Activated CD8-positive, alpha-beta memory T cell treated with anti-CD3 and anti-CD28 coated beads for 1 hour (primary cell): ENCODE measurements at places on chromosomes 7 and 10.

DNA sequence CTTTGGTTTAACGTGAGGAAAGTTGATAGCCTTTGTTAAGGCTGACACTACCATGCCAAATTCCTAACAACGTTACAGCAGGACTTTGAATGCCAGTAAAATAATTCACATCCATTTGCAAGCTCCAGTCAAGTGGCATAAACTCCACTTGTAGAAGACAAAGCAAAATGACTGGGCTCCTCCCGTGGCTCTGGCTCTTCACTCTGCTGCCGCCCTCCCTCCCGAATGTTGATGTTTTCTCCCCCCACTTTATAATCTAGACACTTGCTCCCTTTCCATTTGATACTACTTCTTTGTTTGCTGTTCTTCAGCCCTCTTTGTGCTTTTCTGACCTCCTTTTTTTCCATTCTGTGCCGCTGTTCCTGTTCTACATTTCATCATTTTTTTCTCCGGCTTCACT, 22.8 kb upstream of the ITGB8 start:
- no peak for DNase-seq

DNA sequence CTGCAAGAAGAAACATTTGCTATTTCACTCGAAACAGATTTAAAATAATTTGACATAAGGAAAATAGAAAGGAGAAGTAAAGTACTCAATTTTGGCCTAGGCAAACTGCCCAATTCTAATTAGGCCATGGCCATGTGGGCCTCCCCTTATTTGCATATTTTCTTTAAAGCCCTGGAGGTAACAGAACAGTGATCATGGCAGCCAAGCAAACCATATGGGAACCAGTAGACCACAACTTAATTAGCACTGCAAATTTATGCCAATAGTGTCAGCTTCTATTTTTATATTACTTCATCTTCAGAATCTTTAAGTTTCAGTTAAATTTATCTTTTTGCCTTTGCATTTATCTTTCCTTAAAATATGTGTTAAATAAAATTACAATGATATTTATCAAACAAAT, 63.3 kb upstream of the THSD7A start:
- DNase-seq: no peak

GRCh38 chr10:87590705-87591588, 68.7 kb upstream of the PAPSS2 start:
- no peak for DNase-seq

DNA sequence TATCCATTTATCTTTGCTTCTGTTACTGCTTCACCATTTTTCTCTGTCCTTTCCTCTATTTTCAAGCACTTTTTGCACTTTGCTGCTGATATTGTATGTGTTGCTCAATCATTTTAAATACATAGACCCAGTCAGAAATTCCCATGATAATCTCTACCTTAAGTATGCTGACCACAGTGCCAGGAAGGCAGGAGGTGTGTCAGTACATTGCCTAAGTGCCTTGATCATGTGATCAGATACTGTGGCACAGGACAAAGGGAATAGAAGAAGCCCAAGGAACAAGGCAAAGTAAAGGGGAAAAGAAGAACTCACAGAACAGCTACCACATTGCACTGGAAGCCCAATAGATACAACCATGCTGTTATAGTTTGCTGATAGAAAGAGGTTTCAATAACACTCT, 53.7 kb upstream of the CD36 start:
- no peak for DNase-seq

GRCh38 chr10:125415006-125415633, 254.8 kb upstream of the CTBP2 start:
- DNase-seq: no peak

DNA sequence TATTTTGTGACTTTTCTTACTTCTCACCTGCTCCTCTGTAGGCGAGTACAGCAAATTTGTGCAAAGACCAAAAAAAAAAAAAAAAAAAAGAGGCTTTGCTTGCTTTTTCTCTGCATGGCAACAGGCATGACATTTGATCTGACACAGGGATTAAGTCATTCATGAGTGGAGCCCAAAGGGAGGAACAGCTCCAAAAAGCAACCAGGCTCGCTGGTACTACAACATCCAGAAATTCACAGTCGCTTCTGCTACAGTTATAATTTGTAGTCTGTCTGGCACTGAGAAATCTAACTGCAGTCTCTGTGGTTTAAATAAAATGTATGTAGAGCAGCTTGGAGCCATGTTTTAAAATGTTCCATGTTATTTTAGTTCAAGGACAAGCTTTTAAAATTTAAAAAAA, 31.7 kb downstream of the MKX start:
- DNase-seq: no peak

- no peak for DNase-seq
Observed at GRCh38 chr10:130171196-130171595, 35.0 kb downstream of the GLRX3 start.

GRCh38 chr7:66076462-66077329, 1.1 kb downstream of the ASL start:
- no peak for DNase-seq

GRCh38 chr7:26083113-26083512, 68.9 kb upstream of the NFE2L3 start:
- no peak for DNase-seq

DNA sequence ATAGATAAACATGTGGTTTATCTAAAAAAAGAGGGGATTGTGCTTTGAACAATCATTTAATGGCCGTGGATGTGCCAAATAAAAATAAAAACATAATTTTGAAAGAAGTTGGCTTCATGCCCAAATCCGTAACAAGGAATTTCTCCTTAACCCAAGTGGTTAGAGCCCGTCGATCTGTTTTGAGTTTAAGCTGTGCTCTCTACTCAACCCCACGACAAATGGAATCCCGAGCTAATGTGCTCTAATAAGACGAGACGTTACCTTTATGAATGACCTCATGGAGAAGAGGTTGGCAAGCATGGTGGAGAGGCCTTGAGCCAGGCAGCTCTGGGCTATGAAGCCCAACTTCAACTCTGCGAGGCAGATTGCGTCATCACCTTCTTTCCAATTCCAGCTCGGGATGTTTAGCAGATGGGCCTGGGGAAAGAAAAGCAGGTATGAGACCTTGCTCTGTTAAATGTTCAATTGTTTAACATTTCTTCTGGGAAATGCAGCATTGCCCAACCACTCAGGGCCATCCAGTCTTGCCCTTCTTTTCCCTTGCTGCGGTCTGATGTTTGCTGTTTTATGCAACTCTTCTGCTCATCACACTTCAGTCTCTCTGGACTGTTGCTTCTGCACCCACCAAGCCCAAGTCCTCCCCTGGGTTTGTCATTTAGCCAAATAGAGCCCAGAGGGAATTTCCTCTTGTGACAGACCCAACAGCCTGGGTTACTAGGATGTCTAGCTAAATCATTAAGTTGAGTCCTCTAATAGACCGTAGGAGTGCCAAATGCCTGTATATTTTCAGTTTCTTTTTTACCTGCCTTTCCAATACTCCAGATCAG, 564.6 kb downstream of the KCNMA1 start:
- no peak for DNase-seq

DNA sequence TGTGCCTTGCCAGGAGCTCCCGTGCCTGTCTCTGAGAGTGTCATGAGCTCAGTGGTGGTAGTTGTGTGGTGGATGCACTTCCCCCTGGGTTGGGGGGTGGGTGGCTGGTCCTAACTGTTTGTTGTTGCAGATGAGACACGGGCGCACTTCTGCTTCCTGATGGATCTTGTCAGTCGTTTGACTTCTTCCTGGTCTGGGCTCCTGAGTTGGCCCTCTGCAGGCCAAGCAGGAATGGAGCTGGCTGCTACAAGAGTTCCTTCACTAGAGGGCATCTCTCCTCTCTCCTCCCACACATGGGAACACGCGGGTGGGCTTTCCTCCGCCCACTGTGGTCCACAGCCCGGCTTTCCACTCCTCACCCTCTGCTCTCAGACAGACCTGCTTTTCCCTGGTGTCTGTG, 82.0 kb downstream of the BMS1 start:
- no peak for DNase-seq

DNA sequence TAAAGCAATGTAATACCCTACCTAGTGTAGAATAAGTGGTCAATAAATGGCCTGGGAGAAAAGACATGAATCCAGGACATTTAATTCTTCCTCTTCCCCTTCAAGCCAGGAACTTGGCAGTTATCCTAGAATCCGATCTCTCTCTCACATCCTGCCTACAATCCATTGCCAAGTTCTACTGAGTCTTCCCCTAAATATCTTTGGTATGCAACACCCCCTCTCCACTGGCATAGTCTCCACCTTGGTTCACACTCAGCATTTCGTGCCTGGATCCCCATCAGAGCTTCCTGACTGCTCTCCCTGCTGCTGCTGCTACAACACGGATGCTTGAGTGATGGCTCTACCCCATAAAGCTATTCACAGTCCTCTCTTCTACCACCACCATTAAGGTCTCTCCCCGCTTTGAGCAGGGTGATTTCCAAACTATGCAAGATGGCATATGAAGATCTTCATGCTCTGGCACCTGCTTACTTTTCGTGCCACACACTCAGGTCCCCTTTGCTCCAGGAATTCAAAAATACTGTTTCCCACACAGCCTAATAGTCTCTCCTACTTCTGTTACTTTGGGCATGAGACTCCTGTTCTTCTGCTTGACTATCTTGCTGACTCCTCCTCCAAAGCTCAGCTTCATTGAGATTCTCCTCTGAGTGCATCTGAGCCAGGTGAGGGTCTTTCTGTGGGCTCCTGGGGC, 4.8 kb downstream of the ANK3 start:
- DNase-seq: no peak

DNA sequence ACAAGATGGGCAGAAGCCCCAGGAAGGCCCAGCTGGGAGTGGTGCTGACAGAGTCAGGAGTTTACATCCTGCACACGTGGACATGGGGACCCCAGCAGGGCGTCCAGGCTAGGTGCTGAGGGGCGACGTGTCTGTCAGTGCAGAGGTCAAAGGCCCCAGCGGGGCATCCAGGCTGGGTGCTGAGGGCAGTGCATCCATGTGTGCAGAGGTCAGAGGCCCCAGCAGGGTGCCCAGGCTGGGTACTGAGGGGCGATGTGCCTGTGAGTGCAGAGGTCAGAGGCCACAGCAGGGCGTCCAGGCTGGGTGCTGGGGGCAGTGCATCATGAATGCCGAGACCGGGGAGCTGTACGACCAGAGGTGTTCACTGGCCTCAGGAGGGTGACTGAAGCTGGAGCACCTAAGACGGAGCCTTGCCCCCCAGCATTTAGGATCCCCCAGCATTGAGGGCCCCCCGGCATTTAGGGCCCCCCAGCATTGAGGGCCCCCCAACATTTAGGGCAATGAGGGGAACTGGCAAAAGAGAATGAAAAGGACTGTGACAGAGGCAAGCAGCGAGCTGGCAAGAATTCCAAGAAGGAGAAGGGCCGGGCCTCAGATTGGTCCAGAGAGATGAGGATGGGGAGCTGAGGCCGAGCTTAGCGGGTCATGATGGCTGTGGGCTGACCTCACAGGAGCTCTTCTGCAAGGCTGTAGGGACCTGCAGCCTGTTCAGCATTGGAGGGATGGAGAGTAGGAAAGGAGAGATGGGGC, 474.9 kb downstream of the PTPRN2 start:
- DNase-seq: no peak

- no peak for DNase-seq
Observed at GRCh38 chr10:103282961-103283360, 6.0 kb downstream of the INA start.

DNA sequence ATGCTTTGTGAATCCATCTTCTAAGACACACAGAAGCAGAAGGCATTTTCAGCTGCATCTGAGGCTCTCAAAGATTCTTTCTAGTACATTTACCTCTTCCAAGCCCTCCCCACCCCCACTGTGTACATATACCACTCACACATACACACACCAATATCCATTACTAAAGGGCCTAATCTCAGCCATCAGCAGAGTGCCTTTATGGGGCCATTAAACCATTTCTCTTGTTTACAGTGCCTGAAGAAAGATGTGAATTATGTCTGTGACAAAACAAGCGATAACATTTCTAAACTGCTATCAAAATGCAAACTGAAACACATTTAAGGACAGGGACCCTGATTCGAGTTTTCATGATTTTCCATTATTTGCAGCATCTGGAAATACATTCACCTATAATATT, 40.0 kb downstream of the ETV1 start:
- DNase-seq: no peak

- no peak for DNase-seq
Observed at GRCh38 chr10:88064608-88065382, 201.4 kb downstream of the PTEN start.

GRCh38 chr7:64611717-64612116, 48.8 kb upstream of the ZNF680 start:
- DNase-seq: no peak

GRCh38 chr7:104973227-104973626, 40.8 kb upstream of the KMT2E start:
- no peak for DNase-seq

- no peak for DNase-seq
Observed at GRCh38 chr7:37251222-37251621, 197.4 kb downstream of the ELMO1 start.

- no peak for DNase-seq
Observed at GRCh38 chr7:31642681-31643115, 44.3 kb upstream of the PPP1R17 start.

DNA sequence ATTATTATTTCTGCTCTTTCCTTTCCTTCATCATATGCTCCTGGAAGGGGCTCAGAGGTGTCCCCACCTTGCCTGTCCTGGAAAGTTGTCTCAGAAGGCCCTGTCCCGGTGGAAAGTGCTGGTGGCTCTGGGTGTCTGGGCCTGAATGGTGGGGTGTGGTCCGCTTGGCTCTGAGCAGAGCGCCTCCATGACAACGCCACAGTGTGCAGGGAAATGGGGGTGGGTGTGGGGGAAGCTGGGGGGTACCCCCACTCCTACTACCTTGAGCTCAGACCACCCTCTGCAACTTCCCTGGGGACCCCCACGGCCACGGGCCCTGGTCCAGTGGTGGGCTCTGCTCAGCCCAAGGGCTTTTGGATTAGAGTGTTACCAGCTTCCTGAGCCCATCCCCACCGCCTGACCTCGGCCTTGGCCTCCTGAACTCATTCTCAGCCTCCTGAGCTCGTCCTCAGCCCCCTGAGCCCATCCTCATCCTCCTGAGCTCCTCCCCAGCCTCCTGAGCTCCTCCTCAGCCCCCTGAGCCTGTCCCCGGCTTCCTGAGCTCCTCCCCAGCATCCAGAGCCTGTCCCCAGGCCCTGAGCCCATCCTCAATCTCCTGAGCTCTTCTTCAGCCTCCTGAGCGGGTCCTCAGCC, 106.4 kb upstream of the FAM20C start:
- no peak for DNase-seq

DNA sequence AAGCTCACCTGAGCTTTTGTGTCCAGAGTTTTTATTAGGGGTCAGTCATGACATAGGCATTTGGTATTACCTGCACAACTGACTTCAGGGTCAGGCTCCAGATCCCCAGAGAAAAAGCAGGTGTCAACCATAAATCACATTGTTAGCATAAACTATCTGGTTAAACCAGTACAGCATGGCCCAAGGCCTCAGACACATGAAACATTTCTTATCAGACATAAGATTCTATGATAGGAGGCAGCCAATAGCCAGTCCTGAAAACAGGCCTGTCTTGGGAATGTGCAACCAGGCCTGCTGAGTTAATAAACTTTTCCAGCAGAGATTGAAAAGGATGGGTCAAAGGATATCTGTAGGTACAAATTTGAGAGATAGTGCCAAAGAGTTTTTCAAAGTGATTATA, 116.1 kb downstream of the TPST1 start:
- no peak for DNase-seq

DNA sequence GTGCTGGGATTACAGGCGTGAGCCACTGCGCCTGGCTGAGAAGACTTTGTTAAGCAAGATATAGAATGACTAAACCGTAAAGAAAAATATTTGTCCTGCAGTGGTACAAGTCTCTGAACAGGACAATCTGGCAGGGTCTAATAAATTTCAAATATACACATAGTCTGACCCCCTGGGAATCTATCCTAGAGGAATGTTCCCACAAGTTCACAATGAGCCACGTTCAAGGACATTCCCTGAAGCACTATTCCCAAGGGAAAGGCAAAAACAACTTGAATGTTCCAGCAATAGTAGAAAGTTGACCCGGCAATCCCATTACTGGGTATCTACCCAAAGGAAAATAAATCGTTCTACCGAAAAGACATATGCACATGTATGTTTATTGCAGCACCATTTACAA, 82.0 kb downstream of the HIP1 start:
- DNase-seq: no peak
